ENCODE measurements at places on chromosomes 16 and 17.

DNA sequence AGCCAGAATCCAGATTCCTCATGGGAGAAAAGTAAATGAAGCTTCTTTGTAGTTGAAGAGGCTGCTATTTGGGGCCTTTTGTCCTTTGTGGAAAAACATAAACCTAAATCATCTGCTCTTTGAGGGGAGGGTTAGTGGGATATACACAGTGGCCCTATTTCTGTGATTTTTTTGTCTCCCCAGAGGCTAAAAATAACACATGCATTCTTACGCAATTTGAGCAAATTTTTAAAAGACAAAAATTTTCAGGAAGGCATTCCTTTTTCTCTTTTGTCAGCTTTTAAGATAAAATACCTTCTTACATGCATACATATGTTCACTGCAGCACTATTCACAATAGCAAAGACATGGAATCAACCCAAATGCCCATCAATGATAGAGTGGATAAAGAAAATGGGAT is 165.5 kb downstream of the AXIN2 start:
- DNase-seq: no peak

DNA sequence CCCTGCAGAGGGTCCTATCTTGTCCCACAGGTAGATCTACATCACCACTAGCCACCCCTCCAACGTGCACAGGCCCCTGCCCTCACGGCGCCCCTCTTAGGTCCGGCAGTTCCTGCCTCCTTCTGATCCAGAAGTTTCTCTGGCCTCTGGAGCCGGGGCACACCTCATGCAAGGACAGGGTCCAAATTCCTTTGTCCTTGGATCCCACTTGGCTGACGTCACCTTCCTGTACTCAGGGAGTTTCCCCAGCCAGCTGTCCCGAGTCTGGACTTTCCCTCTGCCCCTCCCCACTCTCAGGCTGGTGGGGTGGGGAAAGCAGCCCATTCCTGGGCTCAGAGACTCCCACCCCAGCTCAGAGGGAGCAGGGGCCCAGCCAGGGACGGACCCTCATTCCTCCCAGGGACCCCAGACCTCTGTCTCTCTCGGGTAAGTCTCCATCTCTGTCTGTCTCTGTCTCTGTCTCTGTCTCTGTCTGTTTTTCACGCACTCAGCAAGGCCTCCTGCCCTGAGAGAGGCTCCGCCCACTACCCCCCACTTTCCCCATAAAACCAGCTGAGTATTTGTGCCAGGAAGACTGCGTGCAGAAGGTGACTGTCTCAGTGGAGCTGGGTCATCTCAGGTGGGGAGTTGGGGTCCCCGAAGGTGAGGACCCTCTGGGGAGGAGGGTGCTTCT is at the start of gene IL32:
Gene IL32, plus strand, starts transcription at position 572 of the 673 bp plus-strand sequence. CDS start 172 bp downstream, outside the sequence.
- DNase-seq: no peak

DNA sequence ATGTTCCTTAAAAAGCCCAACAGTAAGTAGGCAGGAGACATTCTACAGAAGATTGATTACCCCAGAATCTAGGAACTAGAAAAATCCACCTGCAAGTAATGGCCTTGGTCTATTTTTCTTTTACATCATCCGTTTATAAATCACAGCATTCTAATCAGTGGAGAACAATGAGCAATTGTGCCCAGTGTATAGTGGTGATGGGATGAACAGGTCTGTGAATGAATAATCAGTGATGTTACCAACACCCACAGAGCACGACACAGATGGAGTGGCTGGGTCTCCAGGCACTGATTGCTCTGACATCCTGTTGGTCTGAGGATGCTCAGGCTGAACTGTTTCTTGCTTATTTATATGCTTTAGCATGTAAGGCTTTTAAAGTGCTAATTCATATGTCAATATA is 1251.2 kb upstream of the CDH8 start:
- DNase-seq: no peak

- no peak for DNase-seq
Measured at GRCh38 chr16:30112197-30113030, 923 bp downstream of the GDPD3 start.

DNA sequence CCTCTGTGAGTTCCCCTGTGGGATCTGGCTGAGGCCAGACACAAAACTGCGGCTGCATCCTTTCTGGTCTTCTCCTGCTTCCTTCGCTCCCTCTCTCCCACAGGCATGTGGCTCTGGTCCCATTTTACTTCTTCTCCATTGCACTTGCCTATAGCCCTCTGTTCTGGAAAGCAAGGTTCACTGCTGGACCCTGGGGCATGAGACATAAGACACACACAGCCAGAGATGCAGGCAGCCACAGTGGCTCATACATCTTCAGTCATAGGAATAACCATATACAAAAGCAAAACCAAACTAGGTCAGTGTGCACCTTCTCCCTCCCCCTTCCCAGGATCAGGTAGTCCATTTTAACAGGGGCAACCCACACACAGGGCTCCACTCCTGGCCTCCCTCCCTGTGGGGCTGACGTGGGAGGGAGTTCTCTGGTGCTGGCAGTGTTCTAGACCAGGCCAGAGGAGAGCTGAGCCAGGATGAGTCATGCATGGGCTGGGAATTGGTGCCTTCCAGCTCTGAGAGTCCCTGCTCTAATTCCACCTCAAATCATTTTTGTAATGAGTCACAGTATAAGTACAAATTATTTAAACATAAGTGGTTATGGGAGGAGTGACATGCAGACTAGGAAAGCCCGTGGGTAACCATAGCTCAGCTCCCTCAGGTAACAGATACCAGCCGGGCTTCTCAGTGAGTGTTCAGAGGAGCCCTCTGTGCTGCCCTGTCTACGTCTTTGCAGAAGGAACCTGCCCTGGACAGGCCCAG is 58.0 kb downstream of the ASIC2 start:
- no peak for DNase-seq

DNA sequence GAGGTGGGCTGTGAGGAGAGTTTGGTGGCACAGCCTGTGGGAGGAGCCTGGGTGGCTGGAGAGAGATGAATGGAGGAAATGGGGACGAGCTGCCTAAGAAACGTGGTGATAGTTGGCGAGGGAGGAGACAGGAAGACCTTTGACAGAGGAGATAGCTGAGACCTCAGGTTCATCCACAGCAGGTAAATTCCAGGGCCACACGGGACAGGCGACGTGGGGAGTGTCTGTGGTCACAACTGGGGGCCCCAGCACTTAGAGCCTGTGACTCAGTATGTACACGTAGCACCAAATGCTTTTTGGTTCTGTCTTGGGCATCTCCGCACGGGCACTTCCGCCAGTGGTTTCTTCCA is 7.7 kb downstream of the MINK1 start:
- no peak for DNase-seq

DNA sequence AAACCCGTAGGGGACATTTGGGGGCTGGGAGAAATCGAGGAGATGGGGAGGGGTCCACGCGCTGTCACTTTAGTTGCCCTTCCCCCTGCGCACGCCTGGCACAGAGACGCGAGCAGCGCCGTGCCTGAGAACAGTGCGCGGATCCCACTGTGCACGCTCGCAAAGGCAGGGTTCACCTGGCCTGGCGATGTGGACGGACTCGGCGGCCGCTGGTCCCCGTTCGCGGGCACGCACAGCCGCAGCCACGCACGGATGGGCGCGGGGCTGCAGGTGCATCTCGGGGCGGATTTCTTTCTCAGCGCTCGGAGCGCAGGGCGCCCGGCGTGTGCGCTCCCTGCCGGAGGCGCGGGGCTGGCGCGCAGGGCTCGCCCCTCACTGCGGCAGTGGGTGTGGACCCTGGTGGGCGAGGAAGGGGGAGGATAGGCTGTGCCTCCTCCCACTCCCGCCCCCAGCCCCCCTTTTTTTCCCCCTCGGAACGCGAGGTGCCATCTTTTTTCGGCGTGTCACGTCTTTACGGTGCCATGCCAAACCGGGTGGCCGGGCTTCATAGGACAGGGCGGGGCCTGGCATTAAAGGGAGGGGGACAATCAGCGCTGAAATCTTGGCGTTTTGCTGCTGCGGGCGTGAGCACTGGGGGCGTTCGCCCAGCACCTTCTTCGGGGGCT is 1.1 kb downstream of the MAPT start:
- peak; percentile 69 for DNase-seq

- peak; percentile 87 for DNase-seq
Measured at GRCh38 chr17:49944273-49944870, 24.6 kb upstream of the DLX4 start.

DNA sequence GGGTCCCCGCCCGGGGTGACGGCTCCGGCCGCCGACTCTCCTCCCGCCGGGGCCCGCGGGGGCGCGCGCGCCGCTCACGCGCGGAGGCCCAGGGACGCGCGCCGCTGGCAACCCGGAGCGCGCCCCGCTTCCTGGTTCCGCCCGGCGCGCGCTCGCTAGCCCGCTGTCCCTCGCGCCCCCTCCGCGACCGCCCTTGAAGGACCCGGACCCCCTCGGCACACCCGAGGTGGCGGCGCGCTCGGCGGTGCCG is at the start of gene STAT5B:
Gene STAT5B, minus strand, starts transcription at position 33 of the 250 bp plus-strand sequence. CDS start 44,264 bp downstream, outside the sequence.
- DNase-seq: peak; percentile 53

- DNase-seq: no peak
Measured at GRCh38 chr17:7001318-7001961, 5.6 kb downstream of the ALOX12 start.

- DNase-seq: no peak
Measured at GRCh38 chr17:69492410-69493071, 78.0 kb downstream of the MAP2K6 start.

- no peak for DNase-seq
Measured at GRCh38 chr17:69103557-69104233, 38.0 kb downstream of the ABCA6 start.

GRCh38 chr17:55479903-55480302 is 31.3 kb downstream of the SMIM36 start:
- DNase-seq: no peak

DNA sequence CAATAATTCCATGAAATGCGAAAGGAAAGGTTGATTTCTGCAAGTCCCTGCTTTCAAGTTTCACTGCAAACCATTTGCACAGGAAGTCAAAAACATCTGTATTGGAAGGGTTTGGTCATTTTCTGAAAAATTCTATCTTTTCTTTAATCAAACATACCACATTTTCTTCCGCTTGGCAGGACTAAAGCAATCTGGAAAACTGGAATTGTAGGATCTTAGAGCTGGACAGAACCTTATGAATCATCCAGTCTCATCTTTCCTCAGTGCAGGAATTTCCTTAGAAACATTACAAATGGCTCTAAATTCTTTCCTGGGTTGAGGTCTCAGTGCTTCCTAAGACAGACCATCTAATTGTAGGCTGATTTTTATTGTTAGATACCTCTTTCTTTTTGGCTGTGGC is 111.5 kb upstream of the ELAC2 start:
- DNase-seq: no peak

DNA sequence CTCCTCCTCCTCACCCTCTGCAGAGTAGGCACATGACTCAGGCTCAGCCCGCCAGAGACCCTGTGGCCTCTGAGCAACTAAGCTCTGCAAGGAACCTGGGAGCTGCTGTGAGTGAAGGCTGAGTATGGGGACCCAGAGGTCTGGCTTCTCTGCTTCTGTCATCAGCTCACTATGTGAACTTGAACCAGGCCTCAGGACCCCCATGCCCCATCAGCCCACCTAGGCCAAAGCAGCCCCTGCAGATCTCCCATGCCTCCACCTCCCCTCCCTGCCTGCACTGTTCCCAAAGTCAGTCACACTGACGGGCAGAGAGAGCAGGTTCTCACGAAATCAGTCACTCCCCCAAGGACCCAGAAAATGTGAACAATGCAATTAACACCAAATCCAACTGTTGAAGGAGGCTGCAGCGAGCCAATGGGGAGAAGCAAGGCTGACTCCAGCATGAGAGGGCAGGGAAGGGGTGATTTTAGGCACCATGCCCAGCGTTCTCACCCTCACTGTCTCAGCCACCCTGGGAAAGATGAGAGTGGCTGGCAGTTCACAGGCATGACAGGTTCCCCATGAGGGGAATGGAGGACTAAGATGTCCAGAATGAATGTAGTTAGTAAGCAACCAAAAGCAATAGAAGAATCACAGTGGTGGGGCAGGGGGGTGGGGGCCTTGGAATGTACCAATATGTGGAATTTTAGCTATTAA is 60.6 kb downstream of the BEAN1 start:
- no peak for DNase-seq

DNA sequence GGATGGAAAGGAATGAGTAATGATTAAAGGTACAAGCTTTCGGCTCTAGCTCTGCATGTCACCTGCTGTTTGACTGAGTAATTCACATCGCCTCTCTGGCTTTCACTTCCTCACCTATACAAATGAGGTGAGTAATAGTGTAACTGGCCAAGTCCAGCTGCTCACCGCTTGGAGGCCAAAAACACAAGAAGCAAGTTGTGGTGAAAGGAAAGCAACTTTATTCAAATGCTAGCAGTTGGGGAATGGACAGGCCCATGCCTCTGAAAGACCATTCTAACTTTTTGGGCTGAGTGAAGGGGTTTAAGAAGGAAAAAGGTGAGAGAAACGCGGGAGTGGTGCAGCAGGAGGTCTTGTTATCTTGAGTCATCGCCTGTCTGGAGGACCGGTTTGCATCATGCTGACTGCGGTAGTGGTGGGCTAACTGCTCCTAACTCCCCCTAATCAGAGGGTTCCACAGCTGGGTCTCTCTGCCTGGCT is 45.7 kb upstream of the CSNK2A2 start:
- no peak for DNase-seq

DNA sequence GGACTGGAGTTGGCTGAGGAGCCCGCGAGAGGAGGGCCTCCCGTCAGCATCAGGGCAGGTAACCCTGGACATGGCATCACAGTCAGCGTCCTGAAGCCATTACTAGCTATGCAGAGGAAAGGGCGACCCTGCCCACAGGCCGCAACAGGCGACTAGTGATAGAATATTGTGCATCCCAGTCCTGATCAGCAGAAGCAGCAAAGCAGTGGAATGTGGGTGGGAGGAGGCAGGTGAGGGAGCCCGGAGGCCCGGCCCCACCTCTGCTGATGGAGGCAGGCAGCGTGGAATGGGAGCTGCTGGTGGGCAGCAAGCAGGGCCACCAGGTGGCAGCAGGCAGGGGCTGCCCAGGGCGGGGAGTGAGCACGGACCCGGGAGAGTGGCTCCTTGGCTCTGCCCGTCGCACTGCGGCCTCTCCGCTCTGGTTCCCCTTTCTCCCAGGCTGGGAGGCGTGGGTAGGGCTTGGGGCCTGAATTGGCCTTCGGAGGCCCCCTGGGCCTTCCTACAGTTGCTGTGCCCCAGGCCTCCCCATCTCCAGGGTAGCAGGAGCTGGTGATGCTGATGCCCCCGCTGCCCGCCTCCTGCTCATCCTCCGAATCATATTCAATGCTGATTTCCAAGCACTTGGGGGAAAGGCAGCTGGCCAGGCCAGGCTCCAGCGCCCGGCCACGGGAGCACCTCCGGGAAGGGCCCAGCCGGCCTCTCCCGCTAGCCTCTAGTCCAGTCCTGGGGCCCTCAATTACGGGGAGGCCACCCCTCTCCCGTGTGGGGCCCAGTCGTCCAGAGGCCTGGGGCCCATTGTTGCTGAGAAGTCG is 20.2 kb downstream of the TSPOAP1 start:
- no peak for DNase-seq

Measured in NCI-H1105 treated with DMSO at 0.1 percent for 48 hours (cell line).